ENCODE measurements at places on chromosomes 11 and 22.

DNA sequence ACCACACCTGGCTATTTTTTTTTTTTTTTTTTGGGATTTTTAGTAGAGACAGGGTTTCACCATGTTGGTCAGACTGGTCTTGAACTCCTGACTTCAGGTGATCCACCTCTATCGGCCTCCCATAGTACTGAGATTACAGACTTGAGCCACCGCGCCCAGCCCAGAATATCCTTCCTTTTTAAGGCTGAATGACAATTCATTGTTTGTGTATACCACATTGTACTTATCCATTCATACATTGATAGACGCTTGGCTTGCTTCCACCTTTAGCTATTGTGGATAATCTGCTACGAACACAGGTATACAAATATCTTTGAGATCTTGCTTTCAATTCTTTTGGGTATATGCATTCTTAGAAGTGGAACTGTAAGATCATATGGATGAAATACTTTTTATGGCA lies 10.8 kb upstream of the RASSF10 start:
- DNase-seq, result no peak

DNA sequence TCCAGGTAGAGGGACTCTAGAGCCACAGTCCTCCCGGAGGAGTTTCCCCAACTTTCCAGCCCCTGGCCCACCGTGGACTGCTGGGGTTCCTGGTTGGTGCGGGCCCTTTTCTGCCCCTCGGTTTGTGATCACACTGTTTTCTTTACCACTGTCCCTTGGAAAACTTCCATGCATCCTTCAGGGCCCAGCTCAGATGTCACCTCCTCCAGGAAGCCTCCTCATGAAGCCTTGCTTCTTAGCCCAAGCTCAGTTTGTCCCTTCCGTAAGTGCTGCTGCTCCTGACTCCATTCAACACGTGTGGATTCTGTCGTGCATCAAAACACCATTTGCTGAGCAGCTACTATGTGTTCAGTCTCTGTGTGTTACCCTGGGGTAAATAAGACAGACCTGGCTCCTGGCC lies 15.9 kb upstream of the TPCN2 start:
- no peak for DNase-seq

DNA sequence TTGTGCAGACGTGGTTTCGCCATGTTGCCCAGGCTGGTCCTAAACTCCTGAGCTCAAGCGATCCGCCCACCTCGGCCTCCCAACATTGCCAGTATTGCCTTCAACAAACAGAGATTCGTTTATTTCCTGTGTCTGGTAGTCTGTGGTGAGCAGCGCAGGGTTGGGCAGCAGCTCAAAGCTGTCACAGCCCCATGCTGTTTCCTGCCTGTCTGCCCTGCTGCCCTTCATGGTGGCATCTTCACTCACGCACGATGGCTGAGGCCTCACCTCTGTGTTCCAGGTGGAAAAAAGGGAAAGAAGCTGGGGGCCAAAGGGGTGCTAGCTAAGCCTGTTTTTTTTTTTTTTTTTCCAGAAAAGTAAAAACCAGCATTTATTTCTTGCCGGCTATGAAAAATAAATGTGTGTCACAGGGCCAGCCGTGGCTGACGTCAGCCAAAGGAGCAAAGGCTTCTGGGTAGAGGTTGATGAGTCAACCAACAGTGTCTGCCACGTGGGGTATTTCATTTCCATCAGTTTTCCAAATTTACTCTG lies 28.8 kb downstream of the TBC1D22A start:
- DNase-seq, result peak; percentile 90

- no peak for DNase-seq
Measured at GRCh38 chr22:41989246-41989645, 9.3 kb upstream of the WBP2NL start.

- DNase-seq, result no peak
Measured at GRCh38 chr11:112783945-112784322, 177.3 kb upstream of the NCAM1 start.

DNA sequence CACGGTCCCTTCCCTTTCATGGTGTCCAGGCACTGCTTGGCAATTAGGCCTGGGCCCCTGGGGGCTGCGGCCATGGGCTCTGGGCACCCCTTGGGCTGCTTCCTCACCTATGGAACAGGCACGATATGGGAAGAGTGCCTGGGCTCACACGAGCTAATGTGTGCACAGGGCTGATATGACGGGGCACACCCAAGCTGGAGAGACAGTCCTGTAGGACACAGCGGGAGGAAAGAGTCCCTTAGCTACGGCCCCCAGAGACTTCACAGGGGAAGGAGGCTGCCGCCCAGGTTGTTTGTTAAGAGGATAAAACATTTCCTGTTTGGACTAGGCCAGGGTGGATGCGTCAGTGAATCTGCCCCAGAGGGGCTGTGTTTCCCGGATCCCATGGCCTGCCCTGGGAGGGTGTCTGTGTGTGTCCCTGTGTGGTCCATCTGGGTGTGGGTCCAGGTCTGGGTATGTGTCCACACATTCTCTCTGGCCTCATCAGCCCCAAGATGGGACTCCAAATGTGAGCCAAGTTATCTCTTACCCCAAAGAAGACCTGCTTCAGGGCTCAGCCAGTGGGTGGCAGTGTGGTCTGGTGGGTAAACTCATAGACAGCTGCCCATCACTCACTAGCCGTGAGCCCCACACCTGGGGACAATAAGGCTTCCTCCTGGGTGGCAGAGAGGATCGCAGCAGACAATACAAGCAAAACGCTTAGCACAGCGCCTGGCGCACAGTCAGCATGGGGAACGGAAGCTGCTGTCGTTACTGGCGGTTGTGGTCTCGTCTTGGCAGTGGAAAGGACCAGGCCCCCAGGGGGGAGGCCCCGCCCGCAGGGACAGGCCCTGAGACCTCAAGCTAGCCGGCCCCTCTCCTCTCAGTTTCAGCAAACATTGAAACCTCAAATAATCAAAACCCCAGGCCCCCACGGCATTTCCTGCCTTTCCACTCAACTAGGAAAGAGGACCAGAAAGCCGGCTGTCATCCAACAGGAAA lies 3.2 kb upstream of the EMID1 start:
- DNase-seq, result peak; percentile 63

- no peak for DNase-seq
Measured at GRCh38 chr11:15865212-15865987, 490.9 kb downstream of the SOX6 start.

- DNase-seq, result no peak
Measured at GRCh38 chr11:89433278-89433677, 57.9 kb downstream of the NOX4 start.

- DNase-seq, result no peak
Measured at GRCh38 chr11:86136538-86136937, 67.7 kb upstream of the PICALM start.

DNA sequence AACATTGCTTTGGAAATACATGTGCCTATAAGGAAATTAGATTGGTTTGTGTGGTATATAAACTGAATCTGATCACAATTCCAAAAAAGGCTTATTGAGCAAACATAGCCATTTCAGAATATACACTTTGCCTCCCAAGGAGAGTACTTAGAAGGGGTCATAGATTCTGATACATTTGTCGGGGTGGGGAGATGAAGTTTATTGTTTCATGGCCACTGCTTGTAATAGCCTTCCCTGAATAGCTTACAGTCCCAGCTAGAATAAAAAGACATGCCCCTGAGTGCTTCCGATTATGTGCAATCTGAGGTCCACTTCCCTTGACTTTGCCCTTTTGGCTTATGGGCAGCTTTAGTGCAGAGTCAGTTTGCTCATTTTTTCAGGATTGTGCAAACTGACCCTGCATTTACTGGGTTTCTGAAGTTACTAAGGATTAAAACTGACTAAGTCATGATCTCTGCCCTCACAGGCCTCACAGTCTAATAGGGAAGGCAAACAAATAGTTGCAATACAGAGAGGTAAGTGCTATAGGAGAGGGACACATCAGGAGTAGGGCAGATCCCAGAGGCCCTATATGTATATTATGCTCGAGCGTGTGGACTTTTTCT lies 184.2 kb downstream of the BLID start:
- no peak for DNase-seq

- no peak for DNase-seq
Measured at GRCh38 chr11:132471466-132471865, 1060.8 kb downstream of the OPCML start.

DNA sequence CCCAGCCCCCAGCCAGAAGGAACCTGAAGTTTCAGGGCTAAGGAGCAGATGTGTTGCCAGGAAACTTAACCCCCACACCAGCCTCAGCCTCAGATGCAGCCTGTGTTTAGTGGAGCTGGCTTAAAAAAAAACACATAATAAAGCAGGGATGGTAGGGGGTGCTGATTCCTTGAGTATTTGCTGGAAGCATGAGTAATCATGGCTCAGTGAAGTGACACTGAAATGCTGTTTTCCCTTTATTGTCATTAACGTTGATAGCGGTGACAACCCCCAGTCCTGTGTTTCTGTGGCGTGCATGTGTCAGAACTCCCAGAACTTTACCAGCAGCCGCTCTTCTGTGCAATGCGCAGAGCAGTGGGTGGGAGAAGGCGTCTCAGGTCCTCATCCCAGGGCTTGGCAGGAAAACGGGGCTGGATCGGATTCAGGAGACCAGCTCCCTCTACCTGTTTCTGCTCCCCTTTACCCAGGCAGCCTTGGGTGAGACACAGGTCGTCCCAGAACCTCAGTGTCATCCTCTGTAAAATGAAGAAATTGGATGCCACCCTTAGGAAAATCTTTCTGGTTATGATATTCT lies 1282.1 kb downstream of the TBC1D22A start:
- no peak for DNase-seq

DNA sequence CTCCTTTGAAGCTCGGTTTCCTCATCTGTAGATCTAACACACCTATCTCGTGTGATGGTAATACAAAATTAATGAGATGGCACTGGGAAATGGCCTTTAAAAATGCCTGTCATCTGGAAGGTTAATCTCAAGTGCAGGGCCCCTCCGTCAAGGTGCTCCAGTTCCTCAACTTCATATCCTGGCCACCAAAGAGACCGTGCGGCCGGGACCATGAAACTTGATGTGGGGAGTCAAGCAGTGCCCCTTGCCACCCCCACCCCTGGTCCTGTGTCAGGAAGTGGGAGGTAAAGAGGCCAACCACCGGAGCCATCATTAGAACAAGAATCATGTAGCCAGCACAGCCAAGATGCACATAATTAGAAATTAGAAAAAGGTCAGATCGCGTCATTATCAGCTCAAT lies 108.2 kb downstream of the FEZ1 start:
- DNase-seq, result no peak

DNA sequence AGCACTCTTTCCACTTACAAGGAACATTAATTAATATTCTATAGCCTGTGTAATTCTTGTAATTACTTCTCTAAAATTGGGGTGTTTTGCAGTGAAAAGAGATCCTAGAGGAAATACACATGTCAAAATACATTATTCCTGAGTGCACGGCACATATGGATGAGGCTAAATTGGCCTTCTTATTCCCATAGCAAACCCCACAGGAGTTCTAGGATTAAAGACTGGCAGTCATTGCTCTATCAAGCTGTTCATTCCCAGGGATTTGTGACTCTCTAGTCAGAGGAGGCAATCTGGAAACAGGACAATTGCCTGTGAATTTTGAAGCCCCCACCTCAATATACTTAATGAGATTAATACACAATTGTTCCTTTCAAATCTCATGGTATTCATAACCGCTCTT lies 145.9 kb upstream of the OPCML start:
- DNase-seq, result no peak

DNA sequence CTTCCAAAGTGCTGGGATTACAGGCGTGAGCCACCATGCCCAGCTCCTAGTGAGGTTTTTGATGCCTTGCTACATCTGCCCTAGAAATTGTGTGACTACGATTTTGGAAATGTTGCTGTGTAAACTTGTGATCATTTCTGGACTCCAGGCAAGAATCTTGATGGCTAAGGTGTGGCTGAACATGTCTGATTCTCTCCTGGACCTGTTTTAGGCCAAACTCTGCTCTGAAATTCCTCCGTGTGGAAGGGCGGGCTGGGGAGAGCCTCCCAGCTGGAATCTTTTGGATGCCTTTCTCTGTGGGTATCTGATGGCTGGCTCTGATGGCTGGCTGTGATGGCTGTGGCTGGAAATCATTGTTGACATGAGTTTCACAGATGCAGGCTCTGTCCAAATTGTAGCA lies 8.2 kb downstream of the PNPLA3 start:
- DNase-seq, result no peak

DNA sequence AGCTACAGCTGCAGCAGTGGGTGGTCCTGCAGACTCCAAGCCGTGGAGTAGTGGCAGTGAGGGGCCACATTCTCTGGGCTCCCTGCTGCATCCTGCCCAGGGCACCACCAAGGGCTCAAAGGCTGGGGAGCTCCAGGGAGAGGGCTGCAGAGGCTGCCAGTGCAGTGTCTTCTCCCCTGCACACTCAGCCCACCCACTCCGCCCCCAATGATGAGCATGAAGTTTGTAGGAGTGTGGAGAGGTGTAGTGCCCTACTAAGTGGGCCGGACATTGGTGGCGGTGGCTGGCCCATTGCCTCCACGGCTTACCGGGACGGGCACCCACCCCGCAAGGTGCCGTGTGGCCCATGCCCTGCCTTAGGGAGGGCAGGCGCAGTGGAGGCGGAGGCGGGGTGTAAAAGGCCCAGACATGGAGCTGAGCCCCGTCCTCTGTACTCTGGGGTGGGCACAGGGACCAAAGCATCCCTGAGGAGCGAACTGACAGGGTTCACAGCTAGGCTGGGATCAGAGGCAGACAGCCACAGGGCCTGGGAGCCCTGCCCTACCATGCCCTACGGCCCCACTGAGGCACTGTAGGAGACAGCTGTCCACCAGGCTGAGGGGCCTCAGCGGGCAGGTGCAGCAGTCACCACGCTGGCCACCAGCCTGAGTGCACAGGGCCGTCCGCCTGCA lies 18.9 kb downstream of the ARVCF start:
- no peak for DNase-seq

DNA sequence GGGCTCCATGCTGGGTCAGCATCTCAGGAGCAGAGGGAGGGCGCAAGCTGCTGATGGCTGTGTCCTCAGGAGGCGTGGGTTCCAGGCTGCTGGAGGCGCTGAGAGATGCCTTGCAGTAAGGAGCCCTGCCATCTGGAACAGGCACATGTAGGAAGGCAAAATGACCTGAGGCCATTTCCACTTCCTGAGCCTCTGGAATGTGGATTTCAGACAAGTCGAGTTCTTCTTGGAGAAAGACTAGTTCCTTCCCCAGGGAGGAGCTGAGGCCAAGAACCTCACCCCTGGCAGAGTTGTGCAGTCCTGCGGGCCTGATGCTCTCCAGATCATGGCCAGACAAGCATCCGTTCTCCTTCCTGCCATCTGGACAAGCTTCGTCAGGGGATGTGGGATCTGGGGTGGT lies 19.3 kb downstream of the HPS4 start:
- no peak for DNase-seq

DNA sequence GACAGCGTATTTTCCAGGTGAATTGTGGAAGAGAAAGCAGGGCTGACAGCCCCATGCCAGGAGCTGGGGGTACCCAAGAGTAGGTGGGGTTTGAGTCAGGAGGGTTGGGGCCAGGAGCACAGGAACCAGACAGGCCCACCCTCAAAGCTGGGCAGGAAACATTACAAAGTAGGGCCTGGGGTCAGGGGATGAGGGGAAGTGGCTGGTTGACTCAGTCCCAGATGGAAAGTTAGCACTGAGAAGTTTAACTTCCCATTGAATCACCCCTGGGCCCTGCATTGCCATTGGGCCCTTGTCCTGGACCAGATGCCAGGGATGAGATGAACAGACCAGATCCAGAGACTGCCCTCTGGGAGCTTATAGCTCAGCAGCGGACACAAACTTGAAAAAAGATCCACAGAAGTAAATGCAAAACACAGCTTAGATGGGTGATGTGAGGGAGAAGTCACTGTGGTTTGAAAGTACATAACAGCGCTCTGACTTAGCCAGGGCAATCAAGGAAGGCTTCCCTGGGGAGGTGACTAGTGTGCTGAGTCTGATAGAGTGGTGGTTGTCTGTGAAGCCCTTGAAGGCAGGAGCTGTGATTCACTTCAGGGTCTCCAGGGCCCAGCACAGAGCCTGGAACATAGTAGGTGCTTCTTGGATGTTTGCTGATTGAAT lies 2.2 kb downstream of the MAFF start:
- no peak for DNase-seq
